ENCODE measurements at places on chromosomes 12 and 14.

DNA sequence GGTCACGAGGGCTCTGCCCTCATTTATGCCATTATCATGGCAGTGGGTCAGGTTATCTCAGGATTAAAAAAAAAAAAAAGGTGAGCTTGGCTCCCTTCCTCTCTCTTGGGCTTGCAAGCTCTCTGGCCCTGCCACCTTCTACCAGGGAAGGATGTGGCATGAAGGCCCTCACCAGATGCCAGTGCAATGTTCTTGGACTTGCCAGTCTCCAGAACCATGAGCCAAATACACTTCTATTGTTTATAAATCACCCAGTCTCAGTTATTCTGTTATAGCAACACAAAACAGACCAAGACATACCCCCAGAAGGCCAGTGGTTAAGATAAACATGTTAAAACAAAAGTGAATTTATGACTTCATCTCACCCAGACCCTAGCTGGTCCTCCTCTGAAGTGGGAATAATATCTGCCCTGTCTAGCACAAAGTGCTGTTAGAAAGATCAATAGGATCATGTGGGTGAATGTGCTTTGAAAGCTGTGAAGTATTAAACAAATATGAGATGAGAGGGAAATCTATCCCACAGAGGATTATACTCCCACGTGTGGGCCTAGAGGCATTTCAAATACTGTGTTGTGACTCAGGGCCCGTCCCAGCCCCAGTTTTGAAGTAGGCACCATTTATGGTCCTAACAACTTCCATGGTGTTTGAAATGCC is 88.6 kb downstream of the NINJ2 start:
- no peak for DNase-seq

DNA sequence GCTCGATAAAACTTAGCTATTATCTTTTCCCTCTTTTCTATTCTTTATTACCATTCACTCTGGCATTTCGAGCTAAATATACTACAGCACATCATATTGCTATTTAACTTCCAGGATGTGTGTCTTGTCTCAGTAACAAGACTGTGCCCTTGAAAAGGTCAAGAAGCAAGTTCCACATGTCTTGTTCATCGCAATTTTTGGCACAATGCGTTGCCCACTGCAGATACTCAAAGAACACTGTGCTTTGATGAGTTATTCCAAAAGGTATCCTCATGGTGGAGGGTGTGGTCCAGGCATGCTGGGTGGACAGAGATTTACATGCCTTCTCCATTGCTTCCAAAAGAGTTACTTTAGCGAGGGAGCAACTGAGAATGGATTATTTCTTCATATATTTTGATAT is 6.6 kb downstream of the E2F7 start:
- no peak for DNase-seq

DNA sequence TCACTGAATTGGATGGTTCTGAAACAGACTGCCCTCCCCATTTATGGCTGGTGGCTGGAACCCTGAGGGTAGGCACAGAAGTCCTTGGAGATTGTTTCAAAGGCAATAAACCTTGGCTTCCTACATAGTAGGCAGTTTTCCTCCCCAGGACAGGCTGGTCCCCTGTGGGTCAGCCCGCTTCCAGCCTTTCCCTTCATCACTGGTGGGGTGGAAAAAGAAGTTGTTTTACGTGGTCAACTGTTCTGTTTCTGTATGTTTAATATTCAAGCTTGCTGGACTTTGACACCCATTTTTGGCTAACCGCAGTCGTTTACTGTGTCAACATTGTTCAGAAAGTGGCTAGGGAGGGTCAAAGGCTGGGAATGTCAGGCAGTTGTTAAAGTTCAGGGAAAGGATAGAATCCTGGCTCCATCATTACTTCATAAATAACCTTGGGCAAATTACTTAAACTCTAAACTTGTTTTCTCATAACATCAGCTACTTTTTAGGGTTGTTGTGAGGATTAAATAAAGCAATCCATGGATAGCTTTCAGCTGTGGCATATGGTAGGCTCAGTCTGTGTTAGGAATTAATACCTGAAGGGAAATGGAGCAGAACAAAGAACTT is 2.4 kb downstream of the KLHDC2 start:
- DNase-seq = no peak

DNA sequence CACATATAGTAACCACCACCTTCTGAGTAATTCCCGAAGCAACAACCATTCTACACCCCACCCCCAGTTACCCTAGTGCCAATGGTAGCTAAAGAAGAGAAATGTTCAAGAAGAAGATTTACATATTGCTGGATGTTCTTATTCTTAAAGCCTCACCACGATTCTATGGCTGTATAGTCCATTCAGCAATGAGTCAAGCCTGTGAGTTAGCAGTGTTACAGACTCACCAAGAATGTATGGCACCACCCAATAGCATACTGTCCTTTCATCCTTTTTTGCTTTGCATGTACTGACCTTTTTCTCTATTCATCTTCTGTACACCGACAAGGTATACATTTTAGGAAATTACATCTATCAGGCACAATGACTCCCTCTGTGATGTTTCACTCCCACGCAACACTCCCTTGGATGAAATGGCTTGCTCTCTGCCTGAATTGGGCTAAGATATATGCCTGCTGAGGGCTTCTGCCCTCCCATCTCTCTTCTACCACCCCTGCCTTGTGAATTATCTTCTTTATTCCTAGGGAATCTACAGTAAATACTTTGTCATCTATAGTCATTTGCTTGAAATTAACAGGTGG is 945.8 kb downstream of the DIO2 start:
- no peak for DNase-seq

GRCh38 chr12:130952171-130952954 is 1.3 kb upstream of the ADGRD1 start:
- DNase-seq = no peak

DNA sequence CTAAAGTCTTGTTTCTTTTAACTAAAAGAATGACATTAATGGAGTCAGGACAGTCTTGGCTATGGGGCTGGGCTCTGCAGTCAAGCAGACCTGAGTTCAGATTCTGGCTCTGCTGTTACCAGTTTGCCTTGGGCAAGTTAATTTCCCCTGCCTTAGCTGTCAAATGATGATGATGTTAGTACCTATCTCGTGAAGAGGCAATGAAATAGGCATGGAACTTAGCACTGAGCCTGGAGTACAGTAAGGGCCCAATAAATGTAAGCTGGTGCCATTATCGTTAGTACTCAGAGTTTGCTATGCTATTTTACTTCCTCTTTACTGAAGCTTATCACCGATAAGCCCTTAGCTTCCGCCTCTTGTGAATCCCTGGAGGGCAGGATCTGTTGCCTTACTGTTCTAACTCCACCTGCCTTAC is 8.5 kb downstream of the FBXW8 start:
- no peak for DNase-seq

DNA sequence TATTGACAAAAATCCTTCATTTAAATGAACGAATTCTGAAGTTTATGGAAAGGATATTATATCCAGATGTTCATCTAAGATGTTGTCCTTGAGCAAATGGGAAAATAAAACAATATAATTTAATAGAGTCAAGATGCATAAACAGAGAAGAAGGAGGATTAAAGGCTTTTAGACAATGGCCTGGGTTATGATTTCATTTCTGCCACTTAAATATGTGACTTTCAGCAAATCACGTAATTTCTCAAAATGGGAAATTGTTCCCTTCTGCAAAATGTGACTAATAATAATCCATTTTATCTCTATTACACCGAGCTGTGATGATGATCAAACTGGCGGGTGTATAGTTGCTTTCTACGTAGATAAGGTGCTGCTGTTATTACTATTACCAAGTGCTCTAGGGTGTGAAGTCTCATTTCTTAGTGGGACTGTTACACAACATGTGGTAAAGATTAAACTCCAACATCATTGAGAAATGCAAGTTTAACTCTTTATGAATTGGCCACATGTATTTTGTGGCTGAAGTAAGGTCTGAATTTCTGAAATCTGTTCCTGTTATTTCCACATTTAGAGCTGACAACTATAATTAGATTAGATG is 157.0 kb downstream of the MYRFL start:
- no peak for DNase-seq

GRCh38 chr14:101882141-101882935 is 82.0 kb upstream of the DYNC1H1 start:
- DNase-seq = no peak

- DNase-seq = no peak
Measured at GRCh38 chr14:36339816-36340215, 19.4 kb upstream of the MBIP start.

DNA sequence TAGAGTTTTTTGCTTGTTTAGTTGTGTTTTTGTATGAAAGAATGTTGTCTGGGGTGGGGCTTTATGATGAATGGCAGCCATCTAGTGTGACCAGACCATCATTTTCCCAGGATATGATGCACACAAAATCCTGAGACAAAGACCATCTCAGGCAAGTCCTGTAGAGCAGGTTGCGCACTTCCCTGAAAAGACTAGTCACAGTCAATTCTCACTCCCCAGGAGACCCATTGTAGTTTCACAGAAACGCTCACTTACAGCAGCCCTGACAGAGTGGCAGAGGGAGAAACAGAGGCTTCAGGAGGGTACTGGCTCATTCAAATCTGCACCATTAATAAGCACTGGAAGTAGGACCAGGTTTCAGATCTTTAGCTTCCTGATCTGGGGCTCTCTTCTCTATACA is 183.2 kb downstream of the TMEM117 start:
- no peak for DNase-seq

DNA sequence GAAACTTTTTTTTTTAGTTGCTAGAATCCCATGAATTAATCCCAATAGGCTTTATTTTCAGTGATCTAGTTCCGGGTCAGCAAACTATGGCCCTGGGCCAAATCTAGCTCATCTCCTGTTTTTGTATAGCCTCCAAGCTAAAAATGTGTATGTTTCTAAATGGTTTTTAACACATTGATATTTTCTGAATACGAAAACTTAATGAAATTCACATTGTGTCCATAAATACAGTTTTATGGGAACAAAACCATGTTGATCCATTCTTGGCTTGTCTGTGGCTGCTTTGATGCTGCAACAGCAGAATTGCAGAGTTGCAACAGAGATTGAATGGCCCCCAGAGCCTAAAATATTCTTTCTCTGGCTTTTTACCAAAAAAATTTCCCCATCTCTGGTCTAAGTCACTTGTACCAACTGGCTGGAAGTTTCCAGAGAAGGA is 47.5 kb downstream of the ZNF664 start:
- no peak for DNase-seq

DNA sequence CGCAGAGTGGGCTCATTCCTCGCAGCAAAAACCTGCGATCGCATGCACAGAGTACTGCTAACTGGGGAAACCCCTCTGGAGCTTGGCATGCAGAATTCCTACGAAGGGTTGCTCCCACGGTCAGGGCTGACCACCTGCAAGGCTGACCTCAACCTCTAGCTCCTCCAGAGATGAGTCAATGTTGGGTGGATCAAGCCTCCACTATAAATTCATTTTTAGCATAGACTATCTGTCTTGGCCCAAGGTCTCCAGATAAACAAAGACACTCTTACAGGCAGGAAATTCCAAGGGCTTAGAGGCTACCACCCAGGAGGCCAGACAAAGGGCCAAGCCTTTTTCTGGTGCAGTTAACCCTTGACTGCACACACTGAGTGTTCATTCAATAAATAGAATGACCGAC is 296.5 kb downstream of the TMEM132D start:
- no peak for DNase-seq

- no peak for DNase-seq
Measured at GRCh38 chr14:103671911-103672310, 42.9 kb downstream of the KLC1 start.

- no peak for DNase-seq
Measured at GRCh38 chr12:93243689-93244513, 133.8 kb upstream of the NUDT4 start.

DNA sequence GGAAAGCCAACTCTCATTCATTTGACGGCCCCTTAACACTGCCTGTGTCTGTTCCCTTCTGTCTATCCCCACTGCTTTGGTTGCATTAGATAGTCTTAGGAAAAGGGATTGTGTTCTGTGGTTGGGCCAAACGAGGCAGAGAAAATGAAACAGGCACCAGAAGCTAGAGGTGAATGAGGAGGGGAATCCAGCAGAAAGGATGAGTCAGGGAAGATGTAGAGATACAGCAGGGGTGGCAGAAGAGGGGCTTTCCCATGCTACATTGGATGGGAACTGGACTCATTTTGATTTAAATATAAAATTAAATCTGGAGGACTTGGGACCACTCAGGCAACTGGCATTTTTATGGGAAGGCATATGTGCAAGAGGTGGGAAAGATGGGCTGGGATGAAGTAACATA is 43.3 kb downstream of the OTOGL start:
- no peak for DNase-seq

DNA sequence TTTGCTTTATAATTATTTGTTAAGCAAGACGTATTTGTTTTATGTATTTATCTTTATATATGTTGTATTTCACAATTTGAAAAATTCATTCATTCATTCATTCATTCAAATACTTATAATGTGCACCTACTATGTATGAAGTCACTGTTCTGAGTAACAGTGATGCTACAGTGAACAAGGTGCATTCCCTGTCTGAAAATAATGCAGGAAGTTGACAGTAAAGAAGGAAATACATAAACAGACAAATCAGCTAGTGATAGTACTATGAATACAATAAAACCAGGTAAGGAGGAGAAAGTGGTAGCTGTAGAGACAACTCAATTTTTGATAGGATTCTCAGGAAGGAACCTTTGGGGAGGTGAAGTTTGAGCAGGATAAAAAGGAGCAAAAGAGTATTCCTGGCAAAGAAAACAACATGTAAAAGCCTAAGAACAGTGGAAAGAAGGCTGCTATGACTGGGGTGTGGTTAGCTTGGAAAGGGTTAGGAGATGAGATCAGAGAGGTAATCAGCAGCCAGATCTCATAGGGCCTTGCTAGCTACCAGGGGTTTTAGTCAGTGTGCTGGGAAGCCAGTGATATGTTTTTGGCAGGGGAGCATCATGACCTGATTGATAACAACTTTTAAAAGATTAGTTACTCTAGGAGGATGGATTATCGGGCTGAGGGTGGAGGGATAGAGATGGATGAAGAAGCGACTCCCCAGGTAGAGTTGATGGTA is 17.4 kb downstream of the BICDL1 start:
- no peak for DNase-seq

- DNase-seq = no peak
Measured at GRCh38 chr14:104715416-104715815, 8.6 kb upstream of the ADSS1 start.

DNA sequence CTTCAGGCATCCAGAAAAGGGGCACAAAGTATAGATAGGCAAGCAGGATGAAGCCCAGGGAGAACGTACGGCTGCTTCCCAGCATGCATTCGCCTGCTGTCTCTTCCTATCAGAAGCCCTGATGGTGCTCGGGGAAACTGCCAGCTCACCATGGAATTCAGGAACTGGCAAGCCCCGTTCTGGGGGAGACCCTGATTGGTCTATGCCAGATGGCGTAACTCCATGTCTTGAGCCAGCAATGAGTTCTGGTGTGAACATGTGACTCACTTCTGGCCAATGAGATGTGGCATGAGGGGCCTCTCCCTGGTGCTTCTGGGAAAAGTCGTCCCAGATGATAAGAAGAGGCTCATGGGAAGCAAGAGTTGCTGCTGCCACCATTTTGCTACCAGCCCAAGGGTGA is 270.8 kb downstream of the BCL11B start:
- DNase-seq = no peak

GRCh38 chr14:75570797-75571196 is 7.6 kb upstream of the FLVCR2 start:
- no peak for DNase-seq

GRCh38 chr12:127052511-127053232 is 1214.3 kb upstream of the TMEM132C start:
- no peak for DNase-seq

- no peak for DNase-seq
Measured at GRCh38 chr12:28162697-28163096, 27.6 kb upstream of the CCDC91 start.
